ENCODE measurements at places on chromosomes 16 and 17.

- no peak for DNase-seq
Observed at GRCh38 chr16:86577314-86577971, 906 bp upstream of the FOXL1 start.

GRCh38 chr16:10987361-10988163 is 43.2 kb downstream of the CLEC16A start:
- DNase-seq = no peak

- DNase-seq = no peak
Observed at GRCh38 chr17:38800237-38800760, 943 bp upstream of the PIP4K2B start.

DNA sequence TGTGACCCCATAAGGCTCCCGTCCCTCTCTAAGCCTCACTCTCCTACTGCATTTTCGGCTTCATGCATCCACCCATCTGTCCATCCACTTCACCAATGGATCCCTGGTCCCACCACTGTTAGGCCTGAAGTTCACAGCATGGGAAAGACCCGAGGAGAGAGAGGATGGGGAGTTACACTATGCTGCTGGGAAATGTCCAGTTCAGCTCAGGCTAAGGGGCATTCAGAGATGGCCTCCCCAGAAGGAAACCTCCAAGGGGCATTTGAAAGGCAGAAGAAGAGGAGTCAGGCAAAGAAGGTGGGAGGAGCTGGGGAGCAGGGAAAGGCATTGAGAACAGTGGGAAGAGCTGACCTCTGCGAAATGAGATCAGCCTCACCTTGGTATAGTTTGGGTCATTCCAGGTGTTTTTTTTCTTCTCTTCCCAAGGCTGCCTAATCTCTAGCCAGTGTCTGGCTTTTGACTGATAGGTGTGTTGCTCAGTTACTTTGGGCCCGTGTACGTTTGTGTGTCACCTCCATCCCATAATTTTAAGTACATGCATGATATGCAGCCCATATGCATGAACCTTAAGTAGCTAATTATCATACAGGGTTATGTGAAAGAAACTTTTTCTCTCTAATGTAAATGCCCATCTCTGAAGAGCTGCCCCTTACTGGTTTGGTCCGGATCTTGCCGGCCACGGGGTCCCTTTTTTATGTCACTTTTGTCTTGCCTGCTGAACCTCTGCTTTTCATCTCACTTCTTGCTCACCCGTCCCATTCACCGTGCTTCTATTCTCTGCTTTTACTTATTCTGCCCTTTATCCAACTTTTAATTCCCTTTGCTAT is 11.6 kb upstream of the DRC7 start:
- no peak for DNase-seq

DNA sequence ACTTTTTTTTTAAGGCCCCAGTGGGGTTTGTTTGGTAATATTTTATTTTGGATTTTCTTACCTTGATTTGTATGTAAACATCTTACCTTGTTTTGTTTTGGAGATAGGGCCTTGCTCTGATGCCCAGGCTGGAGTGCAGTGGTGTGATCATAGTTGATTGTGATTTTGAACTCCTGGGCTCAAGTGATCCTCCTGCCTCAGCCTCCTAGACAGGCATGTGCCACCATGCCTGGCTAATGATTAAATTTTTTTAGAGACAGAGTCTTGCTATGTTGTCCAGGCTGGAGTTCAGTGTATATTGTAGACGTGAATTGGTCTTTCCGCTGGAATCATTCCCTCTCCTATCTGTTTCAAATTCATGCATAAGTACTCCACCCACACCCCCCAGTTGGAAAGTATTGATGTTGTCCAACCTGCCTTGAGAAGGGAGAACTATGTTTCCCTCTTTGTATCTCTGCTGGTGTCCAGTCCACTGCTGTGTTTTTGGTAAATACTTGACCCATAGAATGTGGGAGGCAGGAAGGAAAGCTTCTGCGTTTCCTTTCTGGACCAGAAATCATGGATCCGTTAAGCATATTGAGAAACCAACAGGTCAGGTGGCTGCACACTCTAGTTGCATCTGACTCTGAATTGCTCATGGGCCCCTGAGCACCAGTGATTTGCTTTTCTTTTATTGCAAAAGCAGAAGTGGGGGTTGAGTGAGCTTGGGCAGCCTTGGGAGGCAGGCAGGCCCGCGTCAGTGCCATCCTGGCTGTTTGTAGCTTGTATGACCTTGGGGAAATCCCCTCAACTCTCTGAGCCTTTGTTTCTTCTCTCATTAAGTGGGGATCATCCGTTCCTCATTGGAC is 25.0 kb downstream of the RMI2 start:
- DNase-seq = no peak

DNA sequence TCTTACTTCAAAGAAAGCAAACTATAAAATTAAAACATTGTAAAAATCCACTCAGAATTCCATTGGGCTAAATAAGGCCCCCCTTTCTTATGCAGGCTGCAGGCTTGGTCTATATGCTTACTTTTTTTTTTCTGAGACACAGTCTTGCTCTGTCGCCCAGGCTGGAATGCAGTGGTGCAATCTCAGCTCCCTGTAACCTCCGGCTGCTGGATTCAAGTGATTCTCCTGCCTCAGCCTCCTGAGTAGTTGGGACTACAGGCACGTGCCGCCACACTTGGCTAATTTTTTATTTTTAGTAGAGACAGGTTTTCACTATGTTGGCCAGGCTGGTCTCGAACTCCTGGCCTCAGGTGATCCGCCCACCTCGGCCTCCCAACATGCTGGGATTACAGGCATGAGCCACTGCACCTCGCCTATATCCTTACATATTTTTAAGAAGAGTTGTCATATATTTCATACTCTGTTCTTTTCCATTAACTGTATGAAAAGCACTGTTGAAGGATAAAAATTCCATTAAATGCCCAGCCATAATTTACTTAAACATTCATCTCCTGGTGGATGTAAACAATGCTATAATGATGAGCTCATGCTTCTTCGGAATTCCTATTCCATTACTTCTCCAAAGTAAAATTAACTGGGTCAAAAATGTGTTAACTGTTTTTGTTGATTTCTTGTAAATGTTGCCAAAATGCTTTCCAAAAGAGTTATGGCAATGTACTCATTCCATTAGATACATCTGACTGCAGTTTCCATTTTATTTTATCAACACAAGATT is 17.8 kb downstream of the SNN start:
- DNase-seq = peak; percentile 37

DNA sequence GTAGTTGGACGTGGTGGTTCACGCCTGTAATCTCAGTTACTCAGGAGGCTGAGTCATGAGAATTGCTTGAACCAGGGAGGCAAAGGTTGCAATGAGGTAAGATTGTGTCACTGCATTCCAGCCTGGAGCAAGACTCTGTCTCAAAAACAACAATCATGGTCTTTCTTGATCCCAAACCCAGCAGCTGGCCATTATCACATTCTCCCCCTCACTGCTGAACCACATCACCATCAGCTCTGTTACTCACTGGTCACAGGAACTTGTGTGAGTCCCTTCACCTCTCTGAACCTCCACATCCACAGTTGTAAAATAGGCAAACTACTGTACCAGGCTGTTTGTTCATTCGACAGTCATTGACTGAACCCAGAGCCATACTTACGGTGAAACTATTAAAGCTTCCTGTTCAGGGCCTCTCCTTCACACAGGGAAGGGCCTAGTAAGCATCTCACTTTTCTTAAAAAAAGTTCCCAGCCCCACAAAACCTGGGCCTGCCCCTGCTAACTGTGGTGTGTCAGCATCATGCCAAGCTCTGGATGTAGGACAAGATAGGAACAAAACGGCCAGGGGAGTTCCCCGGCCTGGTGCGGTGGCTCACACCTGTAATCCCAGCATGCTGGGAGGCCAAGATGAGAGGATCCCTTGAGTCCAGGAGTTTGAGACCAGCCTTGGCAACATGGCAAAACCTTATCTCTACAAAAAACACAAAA is 104.7 kb downstream of the COPRS start:
- peak; percentile 77 for DNase-seq

DNA sequence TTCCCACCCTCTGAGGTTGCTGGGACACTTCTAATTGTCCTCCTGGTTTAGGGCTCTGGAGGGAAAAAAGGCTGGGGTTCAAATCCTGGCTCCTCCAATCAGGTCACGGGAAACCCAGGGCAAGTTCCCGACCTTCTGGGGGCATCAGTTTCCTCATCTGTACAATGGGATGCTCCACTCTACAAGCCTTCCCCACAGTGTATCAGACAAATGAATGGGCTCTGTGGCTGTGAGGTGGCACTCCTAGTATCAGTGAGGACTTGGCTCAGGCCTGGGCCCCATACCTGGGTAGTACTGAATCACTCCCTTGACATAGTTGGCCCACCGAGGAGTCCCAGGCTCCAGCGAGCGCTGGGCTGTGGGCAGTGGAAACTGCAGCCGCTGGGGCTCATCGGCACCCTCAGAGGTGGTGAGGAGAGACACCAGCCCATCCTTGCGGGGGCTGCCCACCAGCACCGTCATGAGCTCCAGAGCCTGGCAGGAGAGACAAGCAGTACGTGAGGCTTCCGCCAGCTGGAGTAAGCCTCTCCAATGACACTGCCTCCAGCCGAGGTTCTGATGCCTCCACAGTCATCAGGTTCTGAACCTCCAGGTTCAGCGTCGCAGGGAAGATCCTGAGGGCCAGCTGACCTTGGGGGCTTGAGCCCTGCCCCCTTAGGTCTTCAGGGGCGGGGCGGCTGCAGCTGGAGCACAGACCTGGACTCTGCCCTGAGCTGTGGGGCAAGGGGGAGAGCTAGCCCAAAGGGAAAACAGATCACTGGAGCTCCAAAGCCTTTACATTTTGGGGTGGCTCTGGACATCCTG is 1.2 kb downstream of the GALK1 start:
- DNase-seq = no peak

DNA sequence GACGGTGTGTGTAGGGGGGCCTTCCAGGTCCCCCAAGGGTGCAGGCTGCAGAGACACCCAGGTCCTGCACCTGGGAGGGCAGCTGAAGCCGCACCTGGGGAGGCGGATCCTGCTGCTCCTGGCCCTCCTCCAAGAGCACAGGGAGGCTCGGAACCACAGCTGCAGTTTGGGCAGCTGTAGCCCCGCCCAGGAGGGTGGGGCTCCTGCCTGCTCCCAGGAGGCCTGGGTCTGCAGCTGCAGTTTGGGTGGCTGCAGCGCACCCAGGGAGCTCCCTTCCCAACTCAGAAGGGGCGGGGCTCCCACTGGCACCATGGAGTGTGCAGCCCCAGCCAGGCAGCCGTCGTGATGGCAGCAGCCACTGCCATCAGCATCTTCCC is 69.4 kb upstream of the NKD1 start:
- DNase-seq = no peak

DNA sequence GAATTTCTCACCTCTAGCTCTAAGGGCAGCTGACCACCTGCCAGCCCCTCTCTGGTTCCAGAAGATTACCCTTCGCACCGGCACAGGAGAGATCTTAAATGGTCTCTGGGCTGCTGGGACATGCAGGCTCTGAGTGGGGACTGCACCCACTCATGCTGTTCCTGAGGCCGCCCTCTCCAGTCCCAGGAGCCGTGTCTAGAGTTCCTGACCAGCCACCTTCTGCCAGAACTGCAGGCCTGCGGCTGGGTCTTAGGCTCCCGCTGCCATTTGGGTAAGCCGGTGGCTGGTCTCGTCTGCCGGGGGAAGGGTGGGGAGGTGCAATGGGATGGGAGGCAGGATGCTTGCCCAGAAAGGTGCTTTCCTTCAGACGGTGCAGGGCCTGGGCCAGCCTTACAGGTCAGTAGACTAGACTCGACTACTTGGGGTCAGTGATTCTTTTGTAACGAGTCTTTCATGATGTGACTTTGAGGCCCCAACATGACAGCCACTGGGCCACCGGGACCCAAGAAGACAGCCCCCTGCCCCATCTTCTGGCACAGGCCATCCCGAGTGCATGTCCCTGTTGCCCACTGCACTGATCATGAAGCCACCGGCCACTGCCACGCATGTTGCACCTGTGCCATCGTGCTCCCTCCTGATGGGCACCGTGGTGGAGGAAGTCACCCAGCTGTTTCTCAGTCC is 26.4 kb downstream of the B9D1 start:
- DNase-seq = no peak

DNA sequence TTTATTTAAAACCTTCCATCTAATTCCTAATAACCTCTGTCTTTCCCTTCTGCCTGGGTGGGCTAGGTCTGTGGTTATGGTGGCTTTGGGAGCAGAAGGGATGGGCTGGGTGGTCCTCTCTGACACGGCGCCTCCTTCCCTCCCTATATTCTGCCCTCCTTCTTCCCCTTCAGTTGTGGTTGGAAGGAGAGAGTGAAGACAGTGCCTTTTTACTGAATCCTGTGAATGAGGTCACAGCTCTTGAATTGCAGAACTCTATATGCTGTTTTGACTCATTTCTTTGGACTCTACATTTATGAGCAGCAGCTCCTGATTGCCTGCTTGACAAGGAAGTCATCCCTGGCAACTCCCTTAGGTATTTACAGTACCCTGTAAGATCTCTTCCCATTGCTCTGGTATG is 256.0 kb upstream of the ELAC2 start:
- peak; percentile 89 for DNase-seq

- DNase-seq = no peak
Observed at GRCh38 chr16:2002406-2003230, 7.0 kb downstream of the ZNF598 start.

DNA sequence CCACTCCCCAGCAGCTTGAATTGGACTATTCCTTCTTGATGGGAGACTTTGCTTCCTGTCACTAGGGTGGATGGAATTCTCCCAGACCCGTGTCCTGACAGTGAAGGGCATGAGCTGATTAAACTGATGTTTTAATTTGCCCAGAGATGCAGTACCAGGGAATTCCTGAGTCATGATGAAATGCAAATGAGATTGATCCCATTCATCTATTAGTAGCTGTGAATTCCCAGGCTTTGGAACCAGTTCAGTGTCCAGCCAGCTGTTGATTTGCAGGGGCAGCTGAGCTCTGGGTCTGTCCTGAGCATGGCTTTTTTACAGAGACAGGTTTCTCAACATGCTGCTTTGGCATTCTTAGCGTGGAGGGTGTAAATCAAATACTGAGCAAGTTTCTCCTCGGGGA is 157.9 kb downstream of the PITPNC1 start:
- no peak for DNase-seq

- no peak for DNase-seq
Observed at GRCh38 chr17:41326173-41327145, 10.9 kb upstream of the KRTAP17-1 start.

DNA sequence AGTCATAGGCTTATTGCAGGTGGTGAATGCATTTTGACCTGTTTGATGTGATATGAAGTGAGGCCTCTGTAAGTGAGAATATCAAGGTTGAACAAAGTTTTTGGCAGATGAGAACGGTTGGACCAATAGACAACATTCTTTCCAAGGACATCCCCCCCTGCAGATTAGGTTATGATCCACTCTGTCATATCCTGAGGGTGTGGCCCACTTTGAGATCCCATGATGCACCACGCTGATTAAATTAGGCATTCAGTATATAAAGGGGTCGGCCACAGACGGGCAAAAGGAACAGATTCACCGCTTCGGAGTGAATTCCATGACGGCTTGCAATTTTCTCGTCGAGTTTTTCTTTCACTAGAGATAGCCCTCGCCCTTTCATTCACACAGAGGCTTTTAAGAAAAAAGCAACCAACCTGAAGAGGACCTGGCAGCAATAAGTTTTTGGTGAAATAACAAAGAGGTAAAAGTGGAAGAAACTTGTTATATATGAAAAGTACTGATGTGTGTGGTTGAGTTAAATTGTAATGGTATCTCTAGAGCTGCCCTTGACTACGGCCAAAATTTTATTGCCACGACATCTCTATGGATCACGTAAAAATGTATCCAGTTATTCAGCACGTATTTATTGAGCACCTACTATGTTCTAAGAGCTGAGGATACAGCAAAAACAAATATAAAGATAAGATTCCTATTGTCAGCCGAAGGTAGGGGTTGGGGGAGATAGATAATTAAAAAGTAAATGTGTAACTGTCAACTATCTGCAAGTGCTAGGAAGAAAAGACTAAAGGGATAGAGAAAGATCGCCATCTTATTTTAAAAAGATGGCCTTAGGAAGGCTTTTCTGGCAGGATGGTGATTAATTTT is 1.7 kb upstream of the RBBP6 start:
- no peak for DNase-seq

- DNase-seq = peak; percentile 29
Observed at GRCh38 chr17:34703533-34703932, 124.2 kb downstream of the TMEM132E start.

Data from fibroblast of skin of abdomen (primary cell).